ENCODE measurements at places on chromosomes 6 and 20.

DNA sequence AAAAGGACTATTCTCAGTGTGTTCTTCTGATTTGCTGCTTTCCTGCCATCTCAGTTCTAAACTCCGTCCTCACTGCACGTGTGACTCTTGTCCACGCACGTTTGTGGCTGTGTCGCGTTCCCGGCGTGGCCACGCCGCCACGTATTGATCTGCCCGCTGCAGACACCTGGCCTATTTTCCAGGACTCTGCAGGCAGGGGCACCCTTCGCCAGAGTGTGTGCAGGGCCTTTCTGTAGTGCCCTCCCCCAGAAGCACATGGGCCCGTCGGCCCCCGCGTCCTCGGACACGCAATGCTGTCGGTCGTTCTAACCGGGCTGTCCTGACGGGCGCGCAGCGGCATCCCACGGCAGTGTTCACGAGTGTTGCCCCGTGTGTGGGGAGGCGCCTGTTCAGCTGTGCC, 87.6 kb downstream of the YTHDF1 start:
- H3K4me1 ChIP-seq = peaks cover 4% of the 10 kb centered on the region
- DNase-seq = no peak
- no peak overlapping the region for H3K4me3 ChIP-seq

- H3K4me1 ChIP-seq = no peaks in the 10 kb centered on the region
- H3K27ac ChIP-seq = no peak overlapping the region
- DNase-seq = no peak
- no peak overlapping the region for H3K4me3 ChIP-seq
- H3K36me3 ChIP-seq = no peaks in the 10 kb centered on the region
Measured at GRCh38 chr6:117306227-117306790, 41.0 kb downstream of the VGLL2 start.

- H3K27me3 ChIP-seq = peaks cover 19% of the 10 kb centered on the region
- peak overlapping the region; percentile 90 for H3K4me3 ChIP-seq
- DNase-seq = no peak
- peaks cover 20% of the 10 kb centered on the region for H3K4me1 ChIP-seq
Measured at GRCh38 chr6:27667657-27668441, 194.9 kb upstream of the ZNF184 start.

DNA sequence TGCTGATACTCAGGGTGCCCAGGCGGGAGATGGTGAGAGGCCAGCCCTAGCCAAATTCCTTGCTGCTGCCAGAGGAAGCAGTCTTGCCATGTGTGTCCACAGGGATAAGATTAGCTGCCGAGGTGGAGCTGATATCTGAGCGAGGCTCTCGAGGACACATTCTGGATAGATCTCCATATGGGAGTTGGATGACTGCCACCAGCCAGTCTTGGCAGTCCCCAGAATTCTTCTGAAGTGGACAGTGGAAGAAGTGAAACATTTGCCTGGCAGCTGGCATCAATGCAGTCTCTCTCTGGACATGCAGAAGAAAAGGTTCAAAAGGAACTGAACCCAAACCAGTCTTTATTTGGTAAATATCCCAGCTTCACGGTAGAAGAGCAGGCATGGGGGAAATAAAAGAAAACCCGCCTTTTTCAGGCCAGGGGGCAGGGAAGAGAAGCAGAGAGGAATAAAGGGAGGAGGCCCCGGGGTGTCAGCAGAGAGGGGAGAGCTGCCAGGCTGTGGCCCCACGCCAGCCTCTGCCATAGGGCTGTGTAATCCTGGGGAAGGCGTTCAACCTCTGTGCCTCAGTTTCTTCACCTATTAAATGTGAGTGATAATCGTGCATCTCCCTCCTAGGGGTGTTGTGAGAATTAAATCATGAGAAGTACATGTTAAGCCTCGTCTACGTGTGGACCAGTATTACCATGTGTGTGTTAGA, 3.7 kb upstream of the FUCA2 start:
- no peak overlapping the region for H3K27ac ChIP-seq
- H3K4me3 ChIP-seq = no peak overlapping the region
- no peak for DNase-seq
- peaks cover 11% of the 10 kb centered on the region for H3K27me3 ChIP-seq

DNA sequence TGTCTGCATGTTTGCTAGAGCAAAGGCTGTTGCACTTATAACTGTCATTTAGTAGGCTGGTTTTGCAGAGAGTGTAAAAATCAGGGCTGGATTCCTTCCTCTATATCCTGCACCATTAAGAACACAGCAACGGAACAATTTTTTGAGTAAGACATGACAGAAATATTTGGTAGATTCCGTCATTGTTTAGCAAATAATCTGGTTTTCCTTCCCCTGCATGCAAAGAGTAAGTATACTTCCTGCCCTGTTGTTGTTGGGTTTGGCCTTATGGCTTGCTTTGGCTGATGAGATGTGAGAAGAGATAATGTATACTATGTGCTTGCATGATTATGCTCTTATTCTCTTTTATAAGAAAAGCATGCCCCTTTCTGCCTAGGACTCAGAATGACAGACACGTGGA, 23.8 kb downstream of the MANEA start:
- H3K4me1 ChIP-seq = peaks cover 4% of the 10 kb centered on the region
- no peaks in the 10 kb centered on the region for H3K27me3 ChIP-seq
- H3K36me3 ChIP-seq = no peaks in the 10 kb centered on the region
- no peak overlapping the region for H3K4me3 ChIP-seq
- no peak for DNase-seq

- peaks cover 6% of the 10 kb centered on the region for H3K27me3 ChIP-seq
- no peak overlapping the region for H3K4me3 ChIP-seq
- no peak for DNase-seq
- H3K27ac ChIP-seq = no peak overlapping the region
Measured at GRCh38 chr20:63612276-63612931, 14.5 kb downstream of the GMEB2 start.

GRCh38 chr20:43994486-43995100, 79.9 kb downstream of the TOX2 start:
- no peaks in the 10 kb centered on the region for H3K36me3 ChIP-seq
- no peak overlapping the region for H3K27ac ChIP-seq
- H3K4me1 ChIP-seq = no peaks in the 10 kb centered on the region
- no peak for DNase-seq
- H3K4me3 ChIP-seq = no peak overlapping the region
- H3K27me3 ChIP-seq = peaks cover 1% of the 10 kb centered on the region

- no peaks in the 10 kb centered on the region for H3K27me3 ChIP-seq
- H3K27ac ChIP-seq = peak overlapping the region; percentile 80
- no peak for DNase-seq
- H3K4me3 ChIP-seq = no peak overlapping the region
- peaks cover 51% of the 10 kb centered on the region for H3K4me1 ChIP-seq
Measured at GRCh38 chr20:11451793-11452291, 465.9 kb upstream of the BTBD3 start.

- peak overlapping the region; percentile 61 for H3K27ac ChIP-seq
- no peak overlapping the region for H3K4me3 ChIP-seq
- H3K36me3 ChIP-seq = no peaks in the 10 kb centered on the region
- peaks cover 16% of the 10 kb centered on the region for H3K4me1 ChIP-seq
- DNase-seq = no peak
- H3K27me3 ChIP-seq = peaks cover 6% of the 10 kb centered on the region
Measured at GRCh38 chr6:44473393-44474189, 86.1 kb downstream of the CDC5L start.

GRCh38 chr6:168989421-168989820, 264.2 kb downstream of the THBS2 start:
- no peaks in the 10 kb centered on the region for H3K36me3 ChIP-seq
- no peaks in the 10 kb centered on the region for H3K4me1 ChIP-seq
- H3K27me3 ChIP-seq = no peaks in the 10 kb centered on the region
- DNase-seq = no peak
- H3K4me3 ChIP-seq = no peak overlapping the region
- H3K27ac ChIP-seq = no peak overlapping the region

GRCh38 chr20:38725148-38725901, 1.0 kb downstream of the SLC32A1 start:
- DNase-seq = peak; percentile 52
- H3K36me3 ChIP-seq = peaks cover 13% of the 10 kb centered on the region
- H3K4me1 ChIP-seq = peaks cover 76% of the 10 kb centered on the region
- peak overlapping the region; percentile 75 for H3K27ac ChIP-seq

DNA sequence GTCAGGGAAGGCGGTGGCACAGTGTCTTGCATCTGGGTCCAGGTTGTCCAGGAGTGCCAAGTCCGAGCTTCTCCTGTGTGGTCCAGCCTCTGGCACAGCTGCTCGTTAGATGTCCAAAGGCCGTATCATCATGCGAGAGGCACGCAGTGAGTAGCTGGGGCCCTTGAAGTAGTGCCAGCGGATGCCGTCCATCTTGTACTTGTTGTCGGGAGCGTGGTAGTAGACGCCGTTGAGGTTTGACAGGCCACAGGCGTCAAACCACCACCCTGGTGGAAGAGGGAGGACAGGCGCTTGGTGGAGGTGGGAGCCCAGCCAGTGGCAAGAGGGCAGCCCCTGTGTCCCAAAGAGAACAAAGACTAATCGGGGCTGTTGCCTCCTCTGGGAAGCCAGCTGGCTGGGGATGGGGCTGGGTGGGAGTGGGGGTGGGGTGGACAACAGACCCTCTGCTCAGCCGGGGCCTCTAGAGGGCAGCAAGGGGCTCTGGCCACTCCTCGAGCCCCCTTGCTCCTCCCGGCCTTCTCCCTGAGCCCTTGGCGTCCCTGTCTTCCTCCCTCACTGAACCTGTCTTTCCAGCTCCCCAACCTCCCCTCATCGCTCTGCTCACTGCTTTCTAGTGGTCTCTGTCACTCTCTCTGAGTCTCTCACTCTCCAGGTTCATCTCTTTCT, 39.5 kb downstream of the FAM110A start:
- H3K27me3 ChIP-seq = peaks cover 9% of the 10 kb centered on the region
- DNase-seq = peak; percentile 34
- H3K4me3 ChIP-seq = no peak overlapping the region
- peak overlapping the region; percentile 6 for H3K27ac ChIP-seq

DNA sequence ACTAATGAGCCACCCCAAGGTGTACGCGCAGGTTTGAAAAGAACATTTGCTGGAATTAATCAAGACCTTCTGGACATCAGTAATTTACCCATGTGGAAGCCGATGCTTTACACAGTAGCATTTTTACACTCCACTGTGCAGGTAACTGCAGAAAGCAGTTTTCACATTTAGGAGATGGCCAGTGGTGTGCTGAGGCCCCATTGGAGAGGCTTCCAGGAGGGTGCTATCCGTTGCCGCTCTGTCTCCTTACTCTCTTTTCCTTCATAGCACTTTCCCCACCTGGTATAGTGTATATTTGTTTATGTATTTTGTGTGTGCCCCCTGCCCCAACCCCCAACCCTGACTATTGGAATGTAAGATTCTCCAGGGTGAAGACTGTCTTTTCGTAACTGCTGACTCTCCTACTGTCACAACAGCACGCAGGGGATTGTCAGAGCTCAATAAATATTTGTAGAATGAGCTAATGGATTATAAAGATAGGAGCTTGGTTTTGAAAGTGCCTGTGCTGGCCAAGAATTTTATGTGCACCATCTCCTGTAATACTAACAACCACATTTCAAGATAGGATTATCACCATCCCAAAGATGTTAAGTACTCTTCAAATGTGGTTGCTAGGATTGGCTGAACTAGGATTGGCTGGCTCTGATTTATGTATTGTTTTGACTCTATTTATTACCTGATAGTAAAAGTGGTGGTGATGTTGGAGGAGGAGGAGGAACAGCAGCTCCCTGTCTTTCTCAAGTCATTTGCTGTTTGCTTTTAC, 74.0 kb upstream of the GLP1R start:
- no peak for DNase-seq
- no peaks in the 10 kb centered on the region for H3K36me3 ChIP-seq
- no peak overlapping the region for H3K27ac ChIP-seq
- H3K27me3 ChIP-seq = no peaks in the 10 kb centered on the region
- H3K4me1 ChIP-seq = no peaks in the 10 kb centered on the region

DNA sequence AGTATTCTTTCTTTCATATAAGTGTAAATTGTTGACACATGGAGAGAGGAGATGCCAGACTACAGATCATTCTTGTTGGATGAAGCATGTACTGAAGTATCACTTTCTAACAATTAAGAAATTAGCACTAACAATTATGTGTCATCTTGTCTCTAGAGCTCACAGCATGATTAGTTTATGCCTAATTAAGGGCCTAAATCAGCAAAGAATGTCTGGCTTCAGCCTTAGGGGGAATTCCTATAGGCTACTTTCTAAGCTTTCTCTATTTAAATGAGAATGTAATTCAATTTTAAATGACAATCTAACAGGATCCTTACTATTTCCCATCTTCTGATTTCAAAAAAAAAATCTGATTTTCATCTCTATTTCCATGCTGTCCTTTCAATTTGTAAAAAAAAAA, 371.0 kb downstream of the EPHA7 start:
- no peak overlapping the region for H3K27ac ChIP-seq
- peaks cover 2% of the 10 kb centered on the region for H3K4me1 ChIP-seq
- peaks cover 1% of the 10 kb centered on the region for H3K27me3 ChIP-seq
- H3K36me3 ChIP-seq = no peaks in the 10 kb centered on the region

- no peak overlapping the region for H3K27ac ChIP-seq
- H3K4me1 ChIP-seq = no peaks in the 10 kb centered on the region
- no peaks in the 10 kb centered on the region for H3K36me3 ChIP-seq
- no peaks in the 10 kb centered on the region for H3K27me3 ChIP-seq
- DNase-seq = no peak
- H3K4me3 ChIP-seq = no peak overlapping the region
Measured at GRCh38 chr20:9927224-9927623, 88.3 kb upstream of the PAK5 start.

GRCh38 chr6:140909156-140909555, 1223.6 kb upstream of the GJE1 start:
- no peak for DNase-seq
- H3K4me3 ChIP-seq = no peak overlapping the region
- H3K27me3 ChIP-seq = peaks cover 3% of the 10 kb centered on the region
- H3K27ac ChIP-seq = no peak overlapping the region
- H3K4me1 ChIP-seq = no peaks in the 10 kb centered on the region

DNA sequence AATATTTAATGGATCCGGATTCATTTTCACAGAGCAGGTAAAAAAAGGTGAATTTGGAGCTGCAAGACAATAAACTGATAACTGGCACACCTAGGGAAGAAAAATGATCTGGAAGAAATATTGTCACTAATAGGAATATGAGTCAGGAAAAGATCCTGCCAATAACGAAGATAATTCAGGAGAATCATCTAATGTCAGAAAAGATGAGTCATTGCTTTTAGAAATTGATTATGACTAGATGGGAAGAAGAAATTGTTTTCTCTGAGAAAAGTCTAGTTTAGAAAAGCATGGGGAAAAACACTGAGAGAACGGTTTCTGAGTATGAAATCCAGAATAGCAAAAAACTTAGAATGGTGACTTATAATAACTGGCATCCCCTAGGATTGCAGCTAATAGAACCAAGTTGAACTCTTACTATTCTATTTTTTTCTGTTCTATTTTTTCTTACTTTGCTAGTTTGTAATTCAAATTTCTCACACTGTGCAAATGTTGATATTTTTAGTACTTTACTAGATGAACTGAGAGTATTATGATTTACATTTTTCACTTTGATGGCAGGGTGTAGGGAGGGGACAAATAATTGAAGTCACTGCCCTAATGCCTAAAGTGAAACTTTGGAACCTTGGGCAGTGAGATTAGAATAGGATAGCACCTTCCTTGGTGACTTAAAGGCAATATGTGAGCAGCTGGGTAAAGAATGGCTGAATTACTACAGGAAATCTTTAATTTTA, 38.2 kb upstream of the SUPT3H start:
- peaks cover 11% of the 10 kb centered on the region for H3K4me1 ChIP-seq
- H3K4me3 ChIP-seq = no peak overlapping the region
- no peak for DNase-seq
- no peaks in the 10 kb centered on the region for H3K36me3 ChIP-seq
- peaks cover 4% of the 10 kb centered on the region for H3K27me3 ChIP-seq
- H3K27ac ChIP-seq = no peak overlapping the region

GRCh38 chr6:154590756-154591155, 80.3 kb upstream of the CNKSR3 start:
- H3K4me3 ChIP-seq = no peak overlapping the region
- peaks cover 2% of the 10 kb centered on the region for H3K27me3 ChIP-seq
- H3K36me3 ChIP-seq = no peaks in the 10 kb centered on the region
- H3K4me1 ChIP-seq = no peaks in the 10 kb centered on the region
- DNase-seq = no peak
- H3K27ac ChIP-seq = no peak overlapping the region

- peaks cover 38% of the 10 kb centered on the region for H3K4me1 ChIP-seq
- H3K27ac ChIP-seq = no peak overlapping the region
- no peaks in the 10 kb centered on the region for H3K36me3 ChIP-seq
- no peak overlapping the region for H3K4me3 ChIP-seq
Measured at GRCh38 chr6:29757701-29758293, 34.6 kb downstream of the HLA-F start.

All from endothelial cell (in vitro differentiated cells).